NCI-H446 treated with DMSO at 0.1 percent for 48 hours (cell line): ENCODE measurements at places on chromosomes 12 and 14.

GRCh38 chr12:43109631-43110345 is 442.2 kb downstream of the ADAMTS20 start:
- no peak for DNase-seq

GRCh38 chr14:102479777-102480176 is 29.8 kb downstream of the ANKRD9 start:
- peak; percentile 42 for DNase-seq

DNA sequence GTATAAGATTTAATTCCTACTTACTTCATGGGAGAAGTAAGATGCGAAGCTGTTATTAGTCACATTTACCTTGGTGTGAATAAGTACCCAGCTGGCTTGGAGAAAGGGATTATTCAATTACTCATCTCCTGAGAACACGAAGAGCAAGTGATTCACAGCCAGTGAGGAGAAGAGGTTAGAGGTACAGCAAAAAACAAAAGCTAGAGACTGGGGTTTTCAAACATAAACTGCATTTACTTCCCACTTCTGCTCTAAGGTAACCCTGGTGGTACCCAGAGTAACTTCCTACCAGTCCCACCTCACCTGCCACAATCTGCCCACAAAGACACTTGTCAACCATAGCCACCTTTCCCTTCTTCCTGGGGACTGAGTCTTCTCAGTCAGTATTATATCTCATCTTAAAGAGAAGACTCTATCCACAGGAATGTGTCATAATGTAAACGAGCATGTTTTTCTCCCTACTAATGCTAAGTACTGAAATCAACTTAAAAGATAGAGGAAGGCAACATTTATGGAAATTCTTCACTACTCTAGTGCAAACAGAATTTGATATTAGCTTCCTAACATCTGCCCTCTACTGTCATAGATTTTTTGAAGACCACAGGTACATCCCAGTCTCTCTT is 6.0 kb upstream of the IL22 start:
- DNase-seq = no peak

GRCh38 chr14:24979725-24980239 is 70.2 kb downstream of the STXBP6 start:
- no peak for DNase-seq

DNA sequence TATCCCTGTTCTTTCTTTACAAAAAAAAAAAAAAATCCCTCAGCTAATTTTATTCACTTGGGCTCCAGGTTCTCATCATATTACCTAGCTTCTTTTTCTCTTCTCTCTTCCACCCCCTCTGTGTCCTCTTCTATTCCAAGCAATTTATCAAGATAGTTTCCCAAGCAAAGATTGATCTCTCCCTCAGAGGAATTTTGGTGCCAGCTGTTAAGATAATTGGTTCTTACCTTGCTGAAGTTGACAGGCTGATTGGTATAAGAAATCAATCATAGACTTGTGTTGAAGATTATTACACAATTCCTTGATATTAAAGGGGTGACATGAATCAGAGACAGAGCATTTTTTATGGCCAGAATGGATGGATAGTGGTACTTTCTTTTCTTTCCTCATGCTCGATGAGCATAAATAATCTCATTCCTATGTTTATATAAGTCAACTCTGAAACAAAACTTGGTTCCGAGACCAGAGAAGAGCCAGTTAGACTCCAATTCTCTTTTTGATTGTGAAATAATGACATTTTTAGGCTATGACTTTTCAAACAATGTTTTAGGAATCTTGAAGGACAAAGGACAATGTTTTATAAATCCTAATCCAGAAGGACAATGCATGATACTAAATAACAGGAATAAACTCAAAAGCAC is 264.1 kb upstream of the PRKD1 start:
- DNase-seq = no peak

- DNase-seq = no peak
These were observed 36.8 kb downstream of the VDR start for GRCh38 chr12:47868041-47868440.

DNA sequence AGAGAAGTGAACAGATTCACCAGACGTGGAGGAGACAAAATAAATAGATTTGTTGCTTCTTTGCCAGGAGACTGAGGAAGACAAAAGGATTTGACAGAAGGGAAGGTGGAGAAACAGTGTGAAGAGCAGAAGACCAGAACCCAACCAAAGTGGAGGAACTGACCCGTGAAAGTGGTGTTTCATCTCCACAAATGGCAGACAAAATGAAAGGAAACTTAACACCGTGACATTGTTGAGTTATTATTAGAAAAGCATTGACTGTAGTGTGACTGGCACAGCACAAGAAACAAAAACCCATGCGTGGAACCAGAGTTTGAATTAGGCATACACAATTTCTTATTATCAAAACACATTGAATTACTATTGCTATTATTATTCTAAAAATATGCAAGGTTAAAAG is 518.1 kb downstream of the TMEM121 start:
- no peak for DNase-seq

DNA sequence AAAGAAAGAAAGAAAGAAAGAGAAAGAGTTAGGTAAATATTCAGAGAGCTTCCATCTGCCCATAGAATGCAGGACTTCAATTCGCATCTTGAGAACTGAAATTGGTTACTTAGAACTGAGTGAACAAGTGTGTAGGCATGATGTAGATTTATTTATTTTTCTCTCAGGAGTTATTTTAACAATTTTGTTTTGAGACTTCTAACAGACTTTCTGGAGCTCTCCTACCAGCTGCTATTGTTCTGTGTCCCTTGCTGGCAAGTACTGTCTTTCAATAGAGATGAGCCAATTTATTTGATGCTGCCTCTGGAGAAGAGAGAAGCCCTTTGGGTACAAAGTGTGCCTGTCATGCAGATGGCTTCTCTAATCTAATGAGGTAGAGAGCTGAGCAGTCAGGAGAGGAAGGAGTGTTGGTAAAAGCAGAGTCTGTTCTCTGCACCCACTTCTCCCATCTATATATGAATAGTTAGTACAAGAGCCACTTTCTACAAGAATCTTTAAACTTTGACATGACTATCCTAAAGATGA is 67.0 kb downstream of the SYT1 start:
- DNase-seq = peak; percentile 23

- no peak for DNase-seq
These were observed 153.4 kb downstream of the GCH1 start for GRCh38 chr14:54749180-54749579.

DNA sequence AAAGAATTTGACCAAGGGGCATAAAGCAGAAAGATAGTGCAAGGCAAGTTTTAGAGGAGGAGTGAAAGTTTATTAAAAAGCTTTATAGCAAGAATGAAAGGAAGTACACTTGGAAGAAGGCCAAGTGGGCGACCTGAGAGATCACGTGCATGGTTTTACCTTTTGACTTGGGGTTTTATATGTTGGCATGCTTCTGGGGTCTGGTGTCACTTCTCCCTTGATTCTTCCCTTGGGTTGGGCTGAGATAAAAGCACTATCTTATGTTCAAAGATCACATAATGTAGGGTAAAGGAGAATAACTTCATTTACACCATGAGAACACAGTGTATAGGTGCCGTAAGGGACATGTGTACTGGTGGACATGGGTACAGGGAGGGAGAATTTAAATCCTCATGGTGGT is 17.7 kb upstream of the TMEM30B start:
- DNase-seq = no peak

- no peak for DNase-seq
These were observed 43.2 kb downstream of the APPL2 start for GRCh38 chr12:105192624-105193225.

GRCh38 chr12:88756153-88756552 is 175.9 kb upstream of the KITLG start:
- DNase-seq = no peak

DNA sequence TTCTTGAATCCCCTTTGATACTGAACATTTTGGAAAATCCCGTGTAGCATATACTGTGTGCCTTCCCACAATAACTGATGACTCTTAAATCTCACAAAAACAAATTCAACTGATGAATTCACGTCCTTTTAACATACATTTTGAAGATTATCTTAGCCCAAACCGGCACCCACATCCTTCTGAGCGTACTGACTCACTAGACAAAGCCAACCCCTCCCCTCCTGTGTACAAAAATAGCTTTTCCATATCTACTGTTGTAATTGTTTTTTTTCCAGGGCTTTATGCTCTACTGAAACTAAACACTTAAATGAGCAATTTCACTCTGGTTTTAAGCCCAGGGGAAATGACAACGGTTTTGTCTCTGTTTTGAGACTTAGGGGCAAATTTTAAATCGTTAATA is 109.4 kb upstream of the ATF7IP start:
- DNase-seq = no peak

DNA sequence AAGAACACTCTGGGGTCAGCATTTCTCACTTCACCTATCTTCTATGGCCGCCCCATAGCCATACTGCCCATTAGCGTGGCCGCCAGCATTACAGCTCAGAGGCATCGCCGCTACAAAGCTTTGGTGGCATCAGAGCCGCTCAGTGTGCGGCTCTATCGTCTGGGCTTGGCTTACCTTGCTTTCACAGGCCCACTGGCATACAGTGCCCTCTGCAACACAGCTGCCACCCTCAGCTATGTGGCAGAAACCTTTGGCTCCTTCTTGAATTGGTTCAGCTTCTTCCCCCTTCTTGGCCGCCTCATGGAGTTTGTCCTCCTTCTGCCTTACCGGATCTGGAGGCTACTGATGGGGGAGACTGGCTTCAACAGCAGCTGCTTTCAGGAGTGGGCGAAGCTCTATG is 2.6 kb downstream of the DNAJC22 start:
- DNase-seq = no peak

- no peak for DNase-seq
These were observed 9.0 kb downstream of the GSTZ1 start for GRCh38 chr14:77329872-77330271.

GRCh38 chr12:54924972-54925707 is 59.4 kb downstream of the TESPA1 start:
- DNase-seq = no peak

- DNase-seq = no peak
These were observed 68.2 kb downstream of the DAD1 start for GRCh38 chr14:22520796-22521195.

DNA sequence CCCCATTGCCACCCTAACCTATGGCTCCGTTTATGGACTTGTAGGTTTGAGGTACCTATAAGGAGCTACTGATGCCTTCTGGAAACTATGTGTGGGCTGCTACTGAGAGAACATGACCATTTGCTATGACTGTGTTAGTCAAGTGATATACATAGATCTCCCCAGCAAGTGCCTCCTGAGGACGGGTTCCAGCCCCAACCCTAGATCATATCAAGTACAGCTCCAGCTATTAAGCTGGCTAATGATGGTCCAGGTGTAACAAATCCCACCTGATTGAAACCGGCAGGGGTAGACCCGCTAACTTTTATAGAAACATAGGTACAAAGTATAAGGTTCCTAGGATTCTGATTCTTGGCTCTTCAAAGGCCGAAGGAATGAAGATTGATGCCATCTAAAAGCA is 23.7 kb downstream of the NINJ2 start:
- DNase-seq = no peak
